Astrocyte (in vitro differentiated cells and primary cell): ENCODE measurements at places on chromosomes 2 and 18.

DNA sequence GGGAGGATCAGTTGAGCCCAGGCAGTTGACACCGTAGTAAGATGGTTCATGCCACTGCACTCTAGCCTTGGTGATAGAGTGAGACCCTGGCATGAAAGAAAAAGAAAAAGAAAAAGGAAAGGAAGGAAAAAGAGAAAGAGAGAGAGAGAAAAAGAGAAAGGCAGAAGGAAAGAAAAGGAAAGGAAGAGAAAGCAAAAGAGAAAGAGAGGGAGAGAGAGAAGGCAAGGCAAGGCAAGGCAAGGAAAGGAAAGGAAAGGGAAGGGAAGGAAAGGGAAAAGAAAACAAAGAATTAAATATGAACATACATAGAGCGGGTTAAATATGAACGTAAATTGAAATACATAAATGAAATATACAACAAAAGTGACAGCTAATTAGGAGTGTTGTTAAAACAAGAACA, 167.5 kb upstream of the SETBP1 start:
- no peak for DNase-seq

DNA sequence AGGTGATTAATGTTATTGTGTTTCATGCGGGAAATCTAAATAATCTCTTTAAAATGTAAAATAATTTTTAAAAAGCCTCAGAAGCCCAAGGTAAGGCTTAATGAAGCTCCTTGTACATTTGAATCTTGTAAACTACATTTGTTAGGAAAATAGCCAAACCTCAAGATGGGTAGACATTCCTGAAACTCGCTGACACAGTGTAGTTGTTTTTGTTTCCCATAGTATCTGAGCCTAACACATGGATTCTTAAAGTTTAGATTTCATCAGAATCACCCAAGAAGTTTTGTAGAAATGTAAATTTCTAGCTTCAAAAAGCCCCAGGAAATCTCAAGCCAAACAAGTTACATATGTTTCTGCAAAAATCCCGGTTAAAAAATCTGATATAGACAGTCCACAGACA, 1221.1 kb upstream of the ACVR2A start:
- peak; percentile 67 for DNase-seq

DNA sequence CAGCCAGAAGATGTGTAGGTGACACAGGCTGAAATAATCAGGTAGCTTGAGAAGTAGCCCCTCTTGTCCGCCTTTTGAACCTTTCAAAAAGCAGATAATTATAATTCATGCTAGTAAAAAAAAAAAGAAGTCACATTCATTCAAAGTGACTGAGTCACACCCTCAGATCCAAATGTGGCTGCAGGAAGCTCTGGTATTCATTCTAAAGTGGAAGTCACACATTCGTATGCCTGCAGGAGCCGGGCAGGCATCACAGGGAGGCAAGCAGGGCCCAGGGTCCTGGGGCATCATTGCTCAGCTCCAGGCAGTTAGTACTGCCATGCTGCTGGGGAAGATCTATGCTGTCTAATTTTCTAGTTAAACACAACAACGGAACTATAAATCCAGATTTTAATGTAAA, 21.7 kb upstream of the RAB11FIP5 start:
- DNase-seq = peak; percentile 23

DNA sequence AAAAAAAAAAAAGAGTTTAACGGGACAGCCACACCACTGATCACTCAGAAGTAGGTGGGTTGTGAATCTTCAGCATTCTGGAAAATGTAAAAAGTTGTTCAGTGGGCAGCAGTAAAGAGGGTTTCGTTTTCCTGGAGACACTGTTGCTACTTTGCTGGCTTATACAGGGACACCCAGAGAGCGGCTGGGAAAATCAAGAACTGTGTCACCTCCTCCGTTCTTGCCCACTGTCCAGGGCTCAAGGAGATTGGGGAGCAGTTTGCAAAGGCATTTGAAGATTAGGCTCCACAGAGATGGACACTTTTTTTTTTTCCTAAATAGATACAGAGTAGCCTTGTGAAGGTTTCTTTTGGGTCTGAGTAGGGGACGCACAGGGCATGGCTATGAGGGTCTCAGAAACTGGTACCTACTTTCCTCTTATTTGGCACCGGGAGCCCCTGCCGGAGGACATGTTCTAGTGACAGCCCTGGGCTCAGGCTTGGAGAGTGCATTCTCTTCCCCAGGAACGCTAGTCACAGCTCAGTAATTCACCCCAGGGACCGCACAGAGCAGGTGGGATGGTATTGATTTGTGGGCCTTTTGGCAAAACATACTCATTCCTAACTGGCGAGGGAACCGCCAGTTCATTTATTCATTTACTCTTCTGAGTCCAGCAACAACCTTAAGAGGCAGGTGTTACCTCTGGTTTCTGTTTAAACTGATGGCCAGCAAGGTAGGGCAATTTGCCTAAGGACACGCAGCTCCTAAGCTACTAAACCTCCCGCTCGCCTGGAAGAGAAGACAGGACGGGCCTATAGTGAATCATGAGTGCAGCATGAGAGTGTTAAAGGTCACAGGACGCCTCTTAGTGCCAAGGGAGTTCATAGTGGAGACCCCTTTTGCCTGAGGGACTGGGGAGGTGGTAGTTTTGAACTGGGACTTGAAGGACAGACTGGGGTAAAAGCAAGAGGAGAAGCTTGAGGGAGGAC, 53.1 kb downstream of the HPCAL1 start:
- no peak for DNase-seq

DNA sequence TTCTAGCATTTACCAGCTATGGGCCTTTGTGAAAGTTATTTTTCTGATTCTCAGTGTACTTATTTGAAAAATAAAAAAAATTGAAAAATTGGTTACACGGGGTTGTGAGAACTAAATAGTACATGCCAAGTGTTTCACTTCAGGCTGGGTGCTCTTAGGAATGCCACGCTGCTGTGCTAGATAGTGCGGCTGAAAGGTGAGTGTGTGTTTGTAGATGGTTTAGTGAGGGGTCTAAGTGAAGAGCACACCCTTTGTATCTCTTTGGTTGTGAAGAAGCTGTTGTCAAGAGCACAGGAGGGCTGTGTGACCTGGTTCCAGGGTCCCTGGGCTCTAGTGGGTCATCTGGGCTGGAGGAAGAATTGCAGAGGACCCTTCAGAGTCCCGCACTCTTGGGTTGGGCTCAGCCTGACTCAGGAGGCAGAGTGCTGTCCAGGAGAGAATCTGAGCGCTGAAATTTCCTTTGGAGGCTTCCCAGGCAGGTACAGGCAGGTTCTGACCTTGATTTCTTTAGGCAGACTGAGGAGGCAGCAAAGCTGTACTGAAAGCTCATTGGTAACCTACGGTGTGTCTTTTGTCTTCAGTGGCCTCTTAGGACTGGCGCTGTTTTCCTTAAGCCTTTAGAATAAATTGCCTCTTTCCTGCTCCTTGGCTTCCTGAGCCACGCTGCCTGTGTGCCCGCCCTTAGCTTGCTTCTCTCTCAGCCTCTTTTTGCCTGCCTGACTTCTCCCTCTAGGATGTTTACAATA, 44.4 kb downstream of the MAP4K4 start:
- no peak for DNase-seq

DNA sequence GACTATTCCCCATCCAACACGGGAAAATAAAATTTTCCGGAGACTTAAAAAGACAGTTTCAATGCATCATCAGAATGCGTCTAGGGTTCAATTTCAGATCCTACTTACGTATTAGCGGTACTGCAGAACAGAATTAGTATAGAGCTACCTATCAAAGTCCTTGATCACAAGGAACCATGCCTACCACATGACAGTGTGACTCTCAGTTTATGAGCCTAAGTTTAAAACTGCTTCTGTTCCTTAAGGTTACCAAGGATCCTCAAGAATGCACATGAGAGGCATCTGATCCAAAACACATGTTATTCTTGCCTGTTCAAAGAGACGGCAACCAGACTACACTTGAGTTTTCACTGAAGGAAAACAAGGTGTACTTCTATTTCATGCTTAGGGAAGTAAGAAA, 369.7 kb downstream of the EPHA4 start:
- DNase-seq = no peak

GRCh38 chr18:75179819-75180600, 28.9 kb downstream of the PTGR3 start:
- no peak for DNase-seq

DNA sequence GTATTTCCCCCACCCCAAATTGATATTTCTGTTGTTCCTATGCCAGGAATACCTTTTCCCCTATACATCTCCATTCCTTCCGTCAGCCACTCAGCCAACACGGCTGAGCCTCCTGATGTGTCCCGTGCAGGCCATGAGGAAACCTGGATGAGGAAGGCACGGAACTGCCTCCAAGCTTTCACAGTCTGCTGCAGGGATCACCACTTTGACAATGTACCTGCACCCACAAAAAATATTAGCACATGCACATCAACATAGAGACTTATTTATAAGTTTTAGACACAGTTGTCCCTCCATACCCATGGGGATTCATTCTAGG, 101.4 kb upstream of the PPP1CB start:
- no peak for DNase-seq

- no peak for DNase-seq
Observed at GRCh38 chr18:39259736-39260135, 1694.1 kb upstream of the CELF4 start.

DNA sequence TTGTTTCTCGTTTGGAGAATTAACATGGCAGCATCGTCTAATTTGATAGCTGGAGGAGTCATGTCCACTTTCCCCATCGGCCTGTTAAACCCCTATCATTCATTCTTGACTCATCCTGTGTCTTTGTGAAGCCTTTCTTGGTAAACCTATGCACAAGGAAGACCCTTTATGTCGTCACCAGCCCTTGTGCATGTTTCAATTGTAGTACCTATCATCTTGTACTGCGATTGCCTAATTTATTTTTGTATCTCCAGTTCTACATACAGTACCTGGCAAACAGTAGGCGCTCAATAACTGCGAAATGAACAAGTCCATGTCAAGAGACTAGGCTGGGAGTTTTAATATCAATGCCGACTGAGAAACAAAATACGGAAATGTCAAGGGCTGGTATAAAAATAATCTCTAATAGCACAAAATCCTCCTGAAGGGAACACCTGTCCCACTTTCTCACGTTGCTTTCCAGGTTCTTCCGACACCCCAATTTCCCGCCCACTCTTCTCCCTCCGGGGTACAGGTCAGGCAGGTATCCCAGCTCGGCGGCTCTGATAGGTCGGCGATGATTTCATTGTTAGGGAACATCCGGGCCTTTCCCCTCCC, 1.3 kb upstream of the PPM1B start:
- DNase-seq = no peak

- peak; percentile 12 for DNase-seq
Observed at GRCh38 chr18:46481048-46481846, 175.8 kb downstream of the LOXHD1 start.

DNA sequence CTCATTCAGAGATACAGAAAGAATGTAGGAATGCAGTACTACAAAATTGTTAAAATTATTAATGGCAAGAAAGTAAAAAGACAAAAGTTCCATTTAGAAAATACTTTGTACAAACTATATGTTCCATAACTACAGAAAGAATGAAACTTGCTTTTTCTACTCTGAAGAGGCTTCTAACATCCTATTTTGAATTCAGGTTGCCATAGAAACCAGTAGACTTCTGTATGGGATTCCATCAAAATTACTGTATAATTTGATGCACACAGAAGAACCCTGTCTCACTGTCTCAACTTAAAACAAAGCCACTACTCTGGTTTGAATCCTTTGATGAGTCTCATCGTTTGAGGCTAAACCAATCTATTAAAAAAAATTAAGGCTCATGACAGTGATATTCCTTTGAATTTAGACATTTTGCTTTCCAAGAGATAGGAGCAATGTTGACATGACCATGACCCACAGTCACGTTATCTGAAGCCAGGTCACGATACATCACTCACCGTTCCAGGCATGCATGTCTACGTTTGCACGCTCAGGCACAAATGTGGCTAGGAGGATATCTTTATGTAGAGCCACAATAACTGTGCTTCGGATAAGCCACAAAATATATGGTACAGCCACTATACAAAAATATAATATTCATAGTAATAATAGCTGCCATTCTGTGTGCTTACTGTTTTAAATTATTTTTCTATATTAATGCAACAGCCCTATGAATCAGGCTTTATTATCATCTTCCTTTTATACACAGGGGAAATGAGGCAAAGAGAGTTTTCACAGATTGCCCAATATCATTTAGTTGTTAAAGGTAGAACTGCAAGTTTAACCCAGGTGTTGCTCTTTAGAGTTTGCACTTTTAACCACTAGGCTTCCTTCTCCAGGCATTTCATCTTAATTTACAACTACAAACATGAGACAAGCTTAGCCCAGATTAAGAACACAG, 82.4 kb downstream of the CACNB4 start:
- DNase-seq = no peak

DNA sequence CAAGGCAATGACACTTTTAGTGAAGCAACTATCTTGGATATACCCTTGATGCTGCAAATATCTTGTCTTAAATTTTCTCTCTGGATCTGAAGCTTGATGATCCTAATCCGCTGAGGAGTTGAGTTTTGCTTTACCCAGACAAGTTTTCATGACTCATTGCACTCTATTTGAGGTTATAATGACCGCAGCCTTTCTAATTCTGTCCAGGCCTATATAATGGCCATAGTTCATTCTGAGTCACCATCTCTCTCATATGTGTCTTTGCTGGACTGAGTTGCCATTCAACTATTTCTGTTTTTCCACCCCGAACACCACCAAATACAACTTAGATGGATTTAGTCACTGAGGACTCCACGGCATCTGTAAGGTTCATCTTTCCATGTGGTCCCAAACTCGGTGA, 802.1 kb upstream of the FAM98A start:
- peak; percentile 44 for DNase-seq

DNA sequence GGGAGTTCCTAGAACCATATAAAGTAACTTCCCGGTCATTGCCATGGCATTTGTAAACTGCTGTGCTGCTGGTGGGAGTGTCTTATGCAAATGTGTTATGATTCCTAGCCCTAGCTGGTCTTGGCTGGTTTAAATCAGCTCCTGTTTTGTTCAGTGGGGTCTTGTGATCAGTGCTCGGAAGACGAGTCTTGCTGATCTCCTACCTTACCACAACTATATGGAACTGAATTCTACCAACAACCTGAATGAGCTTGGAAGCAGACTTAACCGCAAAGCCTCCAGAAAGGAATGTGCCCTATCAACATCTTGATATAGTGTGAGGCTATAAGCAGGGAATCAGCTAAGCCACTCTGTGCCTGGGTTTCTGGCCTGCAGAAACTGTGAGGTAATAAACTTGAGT, 33.5 kb downstream of the POLE4 start:
- DNase-seq = peak; percentile 26
